ENCODE measurements at places on chromosomes 7 and 10.

GRCh38 chr10:55078121-55078520 is 277.1 kb upstream of the PCDH15 start:
- no peak for DNase-seq

DNA sequence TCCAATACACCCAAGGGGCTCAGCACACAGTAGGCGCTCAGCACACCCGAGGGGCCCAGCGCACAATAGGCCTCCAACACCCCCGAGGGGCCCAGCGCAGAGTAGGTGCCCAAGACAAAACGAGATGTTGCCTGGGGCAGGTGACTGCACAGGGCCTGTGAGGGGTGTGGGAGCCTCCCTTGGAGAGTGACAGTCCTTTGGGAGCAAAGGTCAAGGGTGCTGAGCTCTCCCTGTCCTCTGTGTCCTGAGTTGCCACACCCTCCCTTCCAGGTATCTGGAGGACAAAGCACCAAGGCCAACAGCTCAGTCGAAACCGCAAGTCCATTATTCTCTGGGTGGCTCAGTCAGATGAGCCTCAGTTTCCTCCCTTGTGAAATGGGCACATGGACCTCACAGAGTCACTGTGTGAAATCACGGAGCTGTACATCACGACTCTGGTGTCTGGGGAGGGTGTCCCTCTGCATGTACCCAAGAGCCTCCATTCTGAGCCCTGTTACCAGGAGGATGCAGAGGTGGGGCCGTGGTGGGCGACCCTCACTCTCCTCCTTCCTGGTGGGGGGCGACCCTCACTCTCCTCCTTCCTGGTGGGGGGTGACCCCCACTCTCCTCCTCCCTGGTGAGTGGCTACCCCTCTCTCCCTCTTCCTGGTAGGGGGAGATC is 81.3 kb downstream of the FOXL3 start:
- no peak for DNase-seq

DNA sequence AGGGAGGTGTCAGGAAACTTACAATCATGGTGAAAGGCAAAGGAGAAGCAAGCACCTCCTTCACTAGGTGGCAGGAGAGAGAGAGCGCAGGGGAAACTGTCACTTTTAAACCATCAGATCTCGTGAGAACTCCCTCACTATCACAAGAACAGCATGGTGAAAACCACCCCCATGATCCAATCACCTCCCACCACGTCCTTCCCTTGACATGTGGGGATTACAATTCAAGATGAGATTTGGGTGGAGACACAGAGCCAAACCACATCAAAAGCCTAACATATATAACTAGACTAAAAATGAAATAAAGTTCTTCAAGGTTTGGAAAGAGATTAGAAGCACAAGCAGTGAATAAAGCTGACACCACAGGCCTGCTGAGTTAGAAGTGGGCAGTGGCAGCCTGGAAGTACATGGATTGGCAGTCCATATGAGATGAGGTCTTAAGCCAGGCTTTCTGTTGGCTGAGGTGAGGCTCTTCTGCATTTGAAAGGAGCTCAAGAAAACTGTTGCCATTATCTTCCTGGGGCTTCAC is 96.4 kb upstream of the MDFIC start:
- peak; percentile 34 for DNase-seq

DNA sequence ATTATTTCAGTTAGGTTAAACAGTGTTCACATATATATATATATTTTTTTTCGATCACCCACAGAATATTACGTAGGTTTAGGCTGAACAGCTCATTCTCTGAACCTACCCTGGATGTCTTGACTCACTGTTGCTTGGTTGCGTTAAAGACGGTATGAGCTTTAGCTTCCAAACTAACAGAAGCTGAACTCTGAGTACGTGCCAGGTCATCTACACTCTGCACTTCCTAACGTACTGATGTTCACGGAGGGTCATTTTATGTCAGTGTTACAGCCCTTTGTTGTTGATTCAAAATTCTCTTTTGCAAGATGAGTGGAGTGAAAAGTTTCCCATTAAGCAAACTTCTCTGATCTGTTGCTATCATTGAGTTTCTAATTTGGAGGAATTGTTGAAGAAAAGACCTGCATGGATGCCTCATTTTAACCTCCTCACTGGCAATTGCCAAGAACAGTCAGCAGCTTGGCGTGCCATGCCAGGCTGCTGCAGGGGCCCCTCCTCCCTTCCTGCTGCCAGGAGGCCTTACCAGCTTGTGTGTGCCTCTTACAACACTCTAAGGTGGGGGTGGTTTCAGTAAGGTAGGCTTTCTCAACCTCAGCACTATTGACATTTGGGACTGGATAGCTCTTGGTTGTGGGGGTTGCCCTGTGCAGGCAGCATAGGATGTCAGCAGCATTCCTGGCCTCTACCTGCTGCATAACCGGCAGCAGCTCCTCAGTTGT is 44.3 kb downstream of the INSYN2A start:
- DNase-seq = no peak

GRCh38 chr10:118754229-118754555 is 578 bp downstream of the CACUL1 start:
- peak; percentile 2 for DNase-seq

DNA sequence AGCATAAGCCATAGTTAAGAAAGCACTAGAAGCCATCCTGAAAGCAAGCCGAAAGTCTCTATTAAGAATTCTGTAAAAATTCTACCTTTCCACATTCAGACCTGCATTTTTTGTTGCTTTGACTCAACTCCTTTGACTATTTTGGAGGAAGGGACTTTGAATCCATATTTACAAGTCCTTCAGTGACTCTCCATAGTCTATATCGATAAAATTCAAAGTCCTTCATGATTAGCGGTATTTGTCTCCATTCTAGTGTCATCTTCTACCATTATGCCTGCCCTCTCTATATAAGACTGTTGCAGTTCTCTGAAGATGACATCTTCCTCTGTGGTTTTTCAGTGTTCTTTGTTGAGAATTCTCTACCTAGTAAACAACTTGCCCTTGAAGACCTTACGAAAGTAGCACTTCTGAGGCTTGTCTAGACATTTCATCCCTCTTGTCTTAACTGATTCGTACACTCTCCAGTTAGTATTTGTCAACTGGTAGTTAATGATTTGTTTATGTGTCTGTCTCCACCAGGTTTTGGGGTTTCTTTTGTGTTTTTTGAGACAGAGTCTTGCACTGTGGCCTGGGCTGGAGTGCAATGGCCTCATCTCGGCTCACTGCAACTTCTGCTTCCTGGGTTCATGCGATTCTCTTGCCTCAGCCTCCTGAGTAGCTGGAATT is 1.7 kb downstream of the CCSER2 start:
- DNase-seq = no peak

DNA sequence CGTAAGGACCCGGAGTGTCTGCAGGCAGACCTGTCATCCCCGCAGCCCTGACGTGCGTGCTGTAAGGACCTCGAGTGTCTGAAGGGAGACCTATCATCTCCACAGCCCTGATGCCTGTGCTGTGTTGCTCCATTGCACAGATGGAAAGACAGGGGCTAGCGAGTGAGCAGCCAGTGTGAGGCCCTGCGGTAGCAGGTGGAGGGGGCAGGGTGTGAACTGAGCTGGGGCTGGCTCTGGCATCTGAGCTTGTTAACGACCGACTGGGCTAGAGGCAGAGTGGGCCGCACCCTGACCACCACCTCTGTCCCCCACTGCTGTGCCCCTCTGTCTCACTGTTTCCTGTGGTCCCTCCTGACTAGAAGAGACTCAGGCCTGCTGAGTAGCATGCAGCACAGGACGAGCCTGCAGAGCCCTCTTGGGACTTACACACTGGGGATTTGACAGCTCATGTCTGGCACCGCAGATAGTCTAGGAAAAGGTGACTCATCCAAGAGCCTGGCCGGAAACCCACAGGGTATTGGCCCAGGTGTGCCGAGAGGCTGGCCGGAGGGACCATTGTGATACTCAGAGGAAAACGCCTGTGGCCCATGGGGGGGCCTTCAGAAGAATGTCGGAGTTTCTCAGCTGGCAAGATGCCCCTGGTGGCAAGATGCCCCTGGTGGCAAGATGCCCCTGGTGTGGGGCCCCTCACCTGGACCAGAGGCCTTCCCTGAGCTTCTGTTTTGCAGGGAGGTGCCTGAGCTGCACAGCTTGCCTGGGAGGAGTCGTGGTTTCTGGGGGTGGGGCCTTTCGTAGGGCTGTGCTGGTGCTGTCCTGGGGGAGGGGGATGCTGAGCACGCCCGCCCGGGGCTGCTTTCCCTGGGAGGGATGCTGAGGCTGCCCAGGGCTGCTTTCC is 34.3 kb downstream of the INPP5A start:
- DNase-seq = peak; percentile 15

GRCh38 chr7:94512735-94513564 is 3.3 kb downstream of the CASD1 start:
- no peak for DNase-seq

- DNase-seq = no peak
Observed at GRCh38 chr7:104986628-104987259, 27.3 kb upstream of the KMT2E start.

GRCh38 chr7:11228515-11228914 is 254.8 kb downstream of the PHF14 start:
- no peak for DNase-seq

GRCh38 chr7:74069086-74069541 is 14.5 kb upstream of the LIMK1 start:
- DNase-seq = no peak

- DNase-seq = no peak
Observed at GRCh38 chr7:157089100-157089610, 49.6 kb upstream of the UBE3C start.

DNA sequence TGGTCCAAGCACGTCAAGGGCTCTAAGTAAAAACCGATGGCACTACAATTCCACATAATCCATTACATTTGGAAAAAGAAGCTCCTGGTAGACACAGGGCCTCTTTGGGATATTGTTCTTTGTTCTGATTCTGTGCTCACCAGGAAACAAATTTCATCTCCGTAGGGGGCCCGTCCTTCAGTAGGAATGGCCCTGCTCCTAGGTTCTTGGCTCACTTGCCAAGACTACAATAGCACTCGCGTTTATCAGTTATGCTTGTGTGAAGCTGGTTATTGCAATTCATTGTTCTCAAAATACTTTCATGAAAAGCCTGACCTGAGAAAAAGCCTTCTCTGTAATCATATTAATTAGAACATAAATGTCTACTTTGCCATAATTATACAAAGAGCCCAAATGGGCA is 10.3 kb upstream of the ZC3HAV1L start:
- no peak for DNase-seq

DNA sequence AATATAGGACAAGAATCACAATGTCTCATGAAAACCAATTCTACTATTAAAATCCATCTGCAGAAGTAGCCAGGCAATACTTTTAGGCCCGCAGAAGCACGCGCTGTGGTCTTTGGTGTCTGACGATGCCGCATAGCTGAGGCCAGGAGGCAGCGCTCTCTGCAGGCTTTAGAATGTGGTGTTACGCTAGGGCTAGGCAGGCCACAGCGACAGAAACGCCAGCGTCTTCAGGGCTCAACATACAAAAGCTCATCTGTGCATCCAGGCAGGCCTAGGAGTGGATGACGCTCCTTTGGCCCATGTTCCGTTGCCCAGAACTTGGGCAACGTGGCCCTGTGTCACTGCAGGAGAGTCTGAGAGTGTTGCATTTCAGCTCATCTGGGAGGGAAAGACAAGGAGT is 601.1 kb upstream of the FOXK1 start:
- peak; percentile 15 for DNase-seq

GRCh38 chr7:128744366-128744905 is 5.3 kb downstream of the CALU start:
- peak; percentile 65 for DNase-seq

- no peak for DNase-seq
Observed at GRCh38 chr10:113169853-113170460, 219.9 kb downstream of the TCF7L2 start.

- DNase-seq = no peak
Observed at GRCh38 chr10:113515161-113515560, 37.7 kb upstream of the HABP2 start.

GRCh38 chr10:110444004-110444337 is 53.7 kb upstream of the DUSP5 start:
- DNase-seq = no peak

GRCh38 chr10:123154711-123155505 is 706 bp downstream of the BUB3 start:
- DNase-seq = peak; percentile 49

DNA sequence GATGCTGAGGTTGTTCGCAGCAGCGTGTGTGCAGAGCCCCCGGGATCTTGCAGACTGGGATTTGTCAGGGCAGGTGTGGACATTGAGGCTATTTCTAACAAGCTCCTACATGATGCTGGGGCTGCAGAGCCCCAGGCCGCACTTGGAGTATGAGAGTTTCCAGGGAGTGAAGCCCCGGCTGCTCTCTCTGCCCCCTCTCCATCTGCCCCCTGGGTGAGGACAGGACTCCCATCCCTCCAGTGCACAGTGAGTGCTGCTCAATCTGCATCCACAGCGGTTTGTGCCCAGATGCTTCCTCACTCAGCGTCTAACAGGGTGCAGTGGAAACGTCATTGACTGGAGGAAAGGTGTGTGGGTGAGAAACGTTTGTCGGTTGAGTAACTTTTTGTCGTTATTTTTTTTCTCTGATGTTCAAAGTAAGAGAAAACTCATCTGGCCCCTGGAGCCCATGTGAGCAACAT is 25.3 kb downstream of the IL2RA start:
- DNase-seq = no peak

GRCh38 chr7:122412883-122413282 is 108.3 kb upstream of the FEZF1 start:
- DNase-seq = no peak

DNA sequence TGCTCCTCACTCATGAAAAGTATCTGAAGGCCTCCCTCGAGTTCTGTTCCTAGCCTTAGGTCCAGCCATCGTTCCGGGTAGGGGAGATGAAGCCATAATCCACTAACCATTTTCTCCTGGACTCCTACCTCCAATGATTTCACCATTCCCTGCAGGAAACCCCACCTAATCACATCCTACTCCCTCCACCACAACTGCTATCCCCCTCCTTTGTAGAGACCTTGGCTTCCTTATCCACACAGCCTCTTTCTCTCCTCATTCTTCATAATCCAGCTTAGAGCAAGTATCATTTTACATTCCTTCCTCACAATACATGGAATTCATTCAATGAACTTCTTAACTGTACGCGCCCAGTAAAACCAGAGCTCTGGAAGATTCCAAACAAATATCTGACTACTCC is 18.7 kb downstream of the HNRNPF start:
- DNase-seq = no peak
